Fibroblast of lung (primary cell): ENCODE measurements at places on chromosomes 12 and 14. TPM values are rescaled to one million over a fixed set of nuclear protein-coding genes. Genes with fewer than 3 reads are reported as not detected.

ASB2 gene
- 0.51 and 0.99 TPM in 2 replicates for total RNA-seq

POU6F1 gene
- 3.3 and 4.8 TPM in 2 replicates for total RNA-seq

NEUROD4 gene
- not detected in 2 replicates for total RNA-seq

HPD gene
- total RNA-seq, result 0.17 and 0.26 TPM in 2 replicates

TSPAN8 gene
- total RNA-seq, result under 0.01 and 0.17 TPM in 2 replicates

RNF31 gene
- total RNA-seq, result 25.4 and 30.3 TPM in 2 replicates

ATG2B gene
- total RNA-seq, result 23.9 and 30.9 TPM in 2 replicates

SLC38A4 gene
- total RNA-seq, result 1.8 and 6.1 TPM in 2 replicates

CCER1 gene
- not detected in 2 replicates for total RNA-seq

SLC25A47 gene
- under 0.01 TPM in 1 of 2 replicates, not detected in the other for total RNA-seq

DTX1 gene
- 0.26 TPM in 1 of 2 replicates, not detected in the other for total RNA-seq

MANSC1 gene
- total RNA-seq, result 1.3 and 1.8 TPM in 2 replicates

COX8C gene
- 0.33 TPM in 1 of 2 replicates, not detected in the other for total RNA-seq

AMN gene
- total RNA-seq, result under 0.01 TPM in 2 replicates

SYNDIG1L gene
- total RNA-seq, result not detected in 2 replicates

GPR84 gene
- total RNA-seq, result not detected in 2 replicates

SOX5 gene
- 16.4 and 32.0 TPM in 2 replicates for total RNA-seq

SPIC gene
- total RNA-seq, result not detected in 2 replicates

IAPP gene
- not detected in 2 replicates for total RNA-seq
